ENCODE measurements at places on chromosomes 4 and X.
A peak's percentile ranks its signal among the peaks of the same experiment; 100 is the strongest.

DNA sequence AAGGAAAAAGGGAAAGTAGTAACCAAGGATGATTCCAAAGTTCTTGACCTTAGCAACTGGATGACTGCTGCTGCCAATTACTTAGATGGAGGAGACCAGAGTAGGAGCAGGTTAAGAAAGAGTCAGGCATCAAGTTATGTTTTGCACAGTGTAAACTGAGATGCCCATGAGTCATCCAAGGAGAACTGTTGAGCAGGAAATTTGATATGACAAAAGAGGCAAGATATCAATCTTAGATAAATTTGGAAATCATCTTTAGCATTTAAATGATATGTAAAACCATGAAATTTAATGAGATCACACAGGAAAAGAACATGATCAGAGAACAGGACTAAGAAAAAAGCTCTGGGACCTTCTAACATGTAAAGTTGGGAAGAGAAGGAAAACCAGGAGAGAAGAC lies 361.3 kb downstream of the OPHN1 start:
- DNase-seq: no peak

DNA sequence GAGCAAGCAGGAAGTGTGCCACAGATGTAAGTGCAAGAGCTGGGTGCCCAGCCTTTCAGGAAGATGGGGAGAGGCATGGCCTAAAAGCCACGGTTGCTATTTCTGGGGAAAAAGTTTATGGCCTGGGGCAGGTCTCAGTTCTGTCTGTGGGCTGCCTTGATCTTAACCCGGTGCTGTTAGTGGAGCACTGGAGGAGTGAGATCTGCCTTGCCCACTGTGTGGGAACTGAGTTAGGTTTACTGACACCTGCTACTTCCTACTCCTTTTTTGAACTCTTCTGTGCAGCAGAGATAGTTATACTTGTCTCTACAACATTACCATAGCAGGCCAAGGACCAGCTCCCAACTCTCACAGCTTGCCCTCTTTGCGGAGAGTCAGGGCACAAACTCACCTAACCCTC lies 76.5 kb downstream of the ITM2A start:
- no peak for DNase-seq

GRCh38 chr4:94354474-94354896 lies 11.8 kb upstream of the HPGDS start:
- peak; percentile 14 for DNase-seq

DNA sequence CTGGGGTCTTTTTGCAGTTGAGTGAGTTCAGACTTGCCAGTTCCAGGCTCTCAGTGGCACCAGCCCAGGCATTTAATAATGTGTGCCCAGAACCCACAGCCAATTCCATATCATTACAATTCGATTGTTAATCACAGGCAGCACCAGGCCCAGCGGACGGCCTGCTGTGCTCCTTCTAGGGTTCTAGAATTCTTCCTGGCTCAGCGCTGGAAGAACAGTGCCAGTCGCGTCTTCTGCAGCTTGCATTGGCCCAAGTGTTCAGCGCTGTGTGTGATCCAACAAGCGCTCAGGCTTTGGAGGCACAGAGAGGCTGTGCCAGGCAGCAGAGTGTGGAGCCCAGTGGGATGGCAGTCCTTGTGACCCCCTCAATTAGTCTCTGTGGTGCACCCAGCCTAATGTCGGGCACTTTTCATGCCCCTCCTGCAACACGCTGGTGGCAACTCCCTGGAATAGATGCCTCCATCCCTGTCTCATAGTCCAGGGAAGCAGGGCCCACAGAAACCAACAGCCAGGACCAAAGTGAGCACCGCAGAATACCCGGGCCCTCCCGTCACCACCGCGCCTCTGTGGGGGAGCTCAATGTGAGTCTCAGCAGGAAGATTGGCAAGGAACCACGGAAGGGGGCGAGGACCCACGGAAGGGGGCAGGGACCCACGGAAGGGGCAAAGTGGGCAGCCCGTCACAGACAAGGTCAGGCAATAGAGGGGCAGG lies 193.2 kb downstream of the AFAP1 start:
- no peak for DNase-seq
